ENCODE measurements at places on chromosomes 2 and 18. TPM values are rescaled to one million over a fixed set of nuclear protein-coding genes. Genes with fewer than 3 reads are reported as not detected.

Gene EFR3B
- total RNA-seq: 0.39 TPM

Gene RBBP8
- total RNA-seq: 48.9 TPM

Gene ALPP
- total RNA-seq: 0.45 TPM

DNA sequence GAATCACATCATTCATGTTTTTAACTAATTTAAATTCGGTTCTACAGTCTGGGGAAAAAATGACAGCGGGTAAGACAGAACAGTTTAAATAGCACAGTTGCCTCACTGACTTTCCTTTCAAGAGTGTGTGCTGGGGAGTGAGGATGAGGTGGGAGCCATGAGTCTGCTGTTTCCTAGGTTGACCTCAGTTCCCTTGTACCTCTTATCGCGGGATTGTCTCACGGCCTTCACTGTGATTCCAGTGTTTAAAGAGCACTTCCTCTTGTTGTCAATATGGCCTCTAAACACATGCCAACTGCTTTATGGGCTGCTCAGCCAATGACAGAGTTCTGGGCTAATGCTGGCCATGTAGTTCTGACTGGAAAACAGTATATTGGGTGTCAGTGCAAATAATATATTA lies 41.6 kb upstream of the ALMS1 start:
- H3K27me3 ChIP-seq: peaks cover 10% of the 10 kb centered on the region
- no peaks in the 10 kb centered on the region for H3K36me3 ChIP-seq
- no peak overlapping the region for H3K27ac ChIP-seq
- H3K4me3 ChIP-seq: no peak overlapping the region

- no peaks in the 10 kb centered on the region for H3K36me3 ChIP-seq
- H3K4me3 ChIP-seq: no peak overlapping the region
- DNase-seq: no peak
- H3K27ac ChIP-seq: no peak overlapping the region
- no peaks in the 10 kb centered on the region for H3K27me3 ChIP-seq
These were observed 52.6 kb downstream of the SH2D6 start for GRCh38 chr2:85470850-85471800.

DNA sequence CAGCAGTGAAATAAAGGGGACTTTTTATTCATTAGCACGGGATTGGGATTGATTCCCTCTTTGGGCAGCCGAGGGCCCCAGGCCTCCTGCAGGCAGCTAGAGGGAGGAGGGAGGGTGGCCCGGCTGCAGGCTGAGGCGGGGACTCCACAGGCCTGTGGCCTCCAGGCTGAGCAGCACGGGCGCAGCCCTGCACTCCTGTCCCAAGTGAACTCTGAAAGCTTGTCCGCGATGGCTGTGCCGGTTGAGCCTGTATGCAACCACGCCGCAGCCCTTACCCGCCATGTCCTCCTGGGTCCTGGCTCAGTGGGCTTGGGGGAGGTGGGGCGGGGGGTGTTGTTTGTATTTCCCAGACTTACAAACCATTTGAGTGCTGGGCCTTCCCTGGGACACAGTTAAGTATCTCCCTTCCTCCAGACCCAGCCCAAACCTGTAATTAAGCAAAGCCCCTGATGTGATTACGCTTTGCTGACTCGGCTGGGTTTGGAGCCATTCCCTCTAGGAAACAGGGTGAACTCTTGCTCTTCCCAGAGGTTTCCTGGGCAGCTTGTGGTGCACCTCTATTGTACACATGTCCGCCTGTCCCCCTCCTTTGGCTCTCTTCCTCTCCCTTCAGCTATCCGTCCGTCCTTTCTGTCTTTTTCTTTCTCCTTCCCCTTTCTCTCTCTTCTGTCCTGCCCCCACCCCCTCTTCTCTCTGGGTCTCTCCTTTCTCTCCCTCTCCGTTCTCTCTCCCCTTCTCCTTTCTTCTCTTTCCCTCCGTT lies 5.3 kb downstream of the GLI2 start:
- peaks cover 43% of the 10 kb centered on the region for H3K4me1 ChIP-seq
- no peaks in the 10 kb centered on the region for H3K27me3 ChIP-seq
- no peak overlapping the region for H3K27ac ChIP-seq
- no peak for DNase-seq

DNA sequence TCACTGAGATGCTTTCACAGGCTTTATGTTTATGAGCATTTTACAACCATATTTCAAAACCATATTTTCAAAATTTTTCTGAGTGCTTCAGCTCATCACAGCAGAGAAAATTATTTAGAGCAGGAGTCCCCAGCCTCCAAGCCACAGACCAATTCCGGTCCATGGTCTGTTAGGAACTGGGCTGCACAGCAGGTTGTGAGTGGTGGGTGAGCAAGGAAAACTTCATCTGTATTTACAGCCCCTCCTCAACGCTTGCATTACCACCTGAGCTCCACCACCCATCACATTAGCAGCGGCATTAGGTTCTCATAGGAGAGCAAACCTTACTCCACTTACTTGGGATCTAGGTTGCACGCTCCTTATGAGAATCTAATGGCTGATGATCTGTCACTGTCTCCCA lies 165.6 kb downstream of the SEPTIN10 start:
- peaks cover 21% of the 10 kb centered on the region for H3K4me1 ChIP-seq
- H3K27ac ChIP-seq: peak overlapping the region; percentile 72

DNA sequence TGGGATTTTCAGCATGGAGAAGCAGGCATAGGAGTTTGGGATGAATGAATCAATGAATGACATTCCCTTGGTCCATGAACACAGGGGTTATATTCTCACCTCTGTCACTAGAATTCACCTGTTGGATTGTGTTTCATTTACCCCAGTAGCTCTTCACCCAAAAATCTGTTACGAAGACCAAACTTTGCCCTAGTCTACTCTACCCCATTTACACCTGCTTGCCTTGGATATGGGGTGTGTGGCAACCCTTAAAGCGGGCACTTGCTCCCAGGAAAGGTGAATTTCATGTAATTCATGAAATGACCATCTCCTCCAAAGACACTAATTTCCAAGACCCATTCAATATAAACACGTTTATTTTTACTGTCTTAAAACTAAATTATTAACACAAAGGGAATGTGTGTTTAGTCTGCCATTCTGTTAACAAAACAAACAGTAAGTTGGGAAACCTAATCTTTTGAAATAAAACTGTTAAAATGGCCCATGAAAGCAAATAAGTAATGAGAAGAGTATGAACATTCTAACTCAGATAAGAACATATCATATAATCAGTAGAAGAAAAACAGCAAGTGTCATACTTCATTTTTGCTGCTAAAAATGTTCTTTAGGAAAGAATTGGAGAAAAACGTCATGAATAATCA lies 268.0 kb downstream of the NAPG start:
- no peaks in the 10 kb centered on the region for H3K36me3 ChIP-seq
- no peak overlapping the region for H3K27ac ChIP-seq
- DNase-seq: no peak
- no peak overlapping the region for H3K4me3 ChIP-seq
- peaks cover 8% of the 10 kb centered on the region for H3K4me1 ChIP-seq

DNA sequence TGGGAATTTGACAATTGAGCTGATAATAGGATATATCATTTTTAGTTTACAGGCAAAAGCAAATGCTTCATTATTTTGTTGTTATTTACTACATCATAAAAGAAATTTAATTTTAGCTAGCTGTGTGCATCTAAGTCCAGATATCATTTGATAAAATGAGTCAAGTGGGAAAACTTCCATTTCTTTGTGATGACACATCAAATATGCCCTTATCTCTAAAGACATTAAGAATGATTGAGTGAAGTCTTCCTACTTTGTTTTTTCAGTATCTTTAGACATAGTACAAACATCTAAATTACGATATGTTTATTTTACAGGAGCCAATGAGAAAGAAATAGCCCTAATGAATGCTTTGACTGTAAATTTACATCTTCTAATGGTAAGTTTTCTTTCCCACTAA lies 77.0 kb downstream of the KYNU start:
- no peaks in the 10 kb centered on the region for H3K36me3 ChIP-seq
- DNase-seq: no peak
- no peaks in the 10 kb centered on the region for H3K27me3 ChIP-seq

DNA sequence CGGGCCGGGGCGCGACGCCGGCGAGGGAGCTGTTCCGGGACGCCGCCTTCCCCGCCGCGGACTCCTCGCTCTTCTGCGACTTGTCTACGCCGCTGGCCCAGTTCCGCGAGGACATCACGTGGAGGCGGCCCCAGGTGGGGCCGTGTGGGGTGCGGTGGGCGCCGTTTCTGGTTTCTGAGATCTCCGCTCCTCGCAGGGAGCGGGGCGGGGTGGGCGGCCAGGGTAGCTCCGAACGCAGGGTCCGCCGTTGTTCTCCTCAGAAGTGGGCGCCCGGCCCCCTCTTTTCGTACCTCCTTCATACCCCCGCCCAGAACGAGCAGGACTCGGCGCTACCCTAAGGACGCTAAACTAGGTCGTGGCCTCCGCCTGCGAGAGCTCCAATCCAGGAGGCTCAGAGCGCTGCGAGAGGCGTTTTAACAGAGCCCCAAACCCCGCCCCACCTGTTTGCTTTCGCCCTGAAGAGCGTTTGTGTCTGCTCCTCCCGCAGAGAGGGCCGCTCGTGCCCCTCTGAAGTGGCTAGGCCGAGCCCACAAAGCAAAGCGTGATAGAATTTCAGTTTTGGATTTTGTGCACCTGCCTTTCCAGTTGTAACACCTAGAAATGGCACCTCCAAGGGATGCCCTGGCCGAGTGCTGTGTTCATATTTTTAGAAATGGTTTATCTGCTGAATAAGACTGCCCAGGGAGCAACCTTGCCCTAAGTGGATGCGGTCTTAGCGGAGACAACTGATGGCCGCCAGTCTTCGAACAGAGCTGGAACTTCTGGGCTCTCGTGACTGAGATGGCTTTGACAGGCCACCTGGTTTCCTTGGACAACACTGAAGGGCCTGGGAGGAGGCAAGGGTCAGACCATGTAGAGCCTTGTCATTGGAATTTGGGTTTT lies 626 bp downstream of the CAPN10 start:
- H3K27me3 ChIP-seq: no peaks in the 10 kb centered on the region
- no peak for DNase-seq
- H3K4me1 ChIP-seq: peaks cover 15% of the 10 kb centered on the region

GRCh38 chr2:156191527-156191926 lies 141.0 kb downstream of the NR4A2 start:
- no peak overlapping the region for H3K4me3 ChIP-seq
- no peak overlapping the region for H3K27ac ChIP-seq
- no peaks in the 10 kb centered on the region for H3K36me3 ChIP-seq

DNA sequence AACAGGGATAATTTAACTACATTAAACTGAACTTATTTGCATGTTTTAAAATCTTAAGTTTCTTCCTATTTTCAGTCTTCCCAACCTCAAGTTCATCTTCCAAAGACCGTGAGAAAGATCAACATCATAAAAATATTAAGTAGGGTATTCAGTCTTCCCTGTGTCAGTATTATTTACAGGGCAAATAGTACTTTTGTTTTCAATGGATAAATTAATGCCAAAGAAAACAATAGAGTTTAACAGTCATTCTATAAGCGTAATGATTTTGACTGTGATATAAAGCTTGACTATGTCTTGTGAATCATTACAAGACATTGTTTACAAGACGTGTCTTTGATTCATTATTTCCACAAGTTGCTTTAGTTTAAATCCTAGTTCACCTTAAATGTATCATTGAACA lies 48.0 kb upstream of the NRXN1 start:
- H3K27me3 ChIP-seq: no peaks in the 10 kb centered on the region
- H3K4me3 ChIP-seq: no peak overlapping the region
- DNase-seq: no peak
- H3K36me3 ChIP-seq: no peaks in the 10 kb centered on the region

- no peaks in the 10 kb centered on the region for H3K27me3 ChIP-seq
- no peaks in the 10 kb centered on the region for H3K36me3 ChIP-seq
- no peaks in the 10 kb centered on the region for H3K4me1 ChIP-seq
- H3K27ac ChIP-seq: no peak overlapping the region
These were observed 255.8 kb downstream of the ERBB4 start for GRCh38 chr2:212282671-212283261.

- no peak overlapping the region for H3K4me3 ChIP-seq
- H3K27ac ChIP-seq: no peak overlapping the region
- no peaks in the 10 kb centered on the region for H3K27me3 ChIP-seq
These were observed 798.9 kb upstream of the SALL3 start for GRCh38 chr18:78180741-78181140.

- peak overlapping the region; percentile 32 for H3K27ac ChIP-seq
- no peak for DNase-seq
- peaks cover 15% of the 10 kb centered on the region for H3K36me3 ChIP-seq
- H3K4me3 ChIP-seq: peak overlapping the region; percentile 80
These were observed 136.7 kb downstream of the TMEM247 start for GRCh38 chr2:46615986-46616485.

DNA sequence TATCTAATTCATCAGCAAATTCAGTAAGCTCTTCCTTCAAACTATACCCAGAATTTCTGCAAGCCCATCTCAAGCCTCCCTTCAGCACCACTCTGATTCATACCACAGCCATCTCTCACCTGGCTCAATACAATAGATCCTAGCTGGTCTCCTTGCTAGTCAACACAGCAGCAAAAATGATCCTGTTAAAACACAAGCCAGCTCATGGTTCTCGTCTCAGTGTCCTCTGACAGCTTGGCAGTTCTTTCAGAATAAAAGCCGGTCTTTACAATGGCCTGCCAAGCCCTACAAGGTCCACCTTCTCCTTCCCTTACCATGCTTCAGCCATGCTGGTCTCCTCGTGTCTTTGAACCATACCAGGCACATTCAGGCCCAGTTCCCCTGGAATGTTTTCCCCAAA lies 296.9 kb upstream of the RND3 start:
- no peaks in the 10 kb centered on the region for H3K4me1 ChIP-seq
- no peak overlapping the region for H3K27ac ChIP-seq
- H3K27me3 ChIP-seq: no peaks in the 10 kb centered on the region

DNA sequence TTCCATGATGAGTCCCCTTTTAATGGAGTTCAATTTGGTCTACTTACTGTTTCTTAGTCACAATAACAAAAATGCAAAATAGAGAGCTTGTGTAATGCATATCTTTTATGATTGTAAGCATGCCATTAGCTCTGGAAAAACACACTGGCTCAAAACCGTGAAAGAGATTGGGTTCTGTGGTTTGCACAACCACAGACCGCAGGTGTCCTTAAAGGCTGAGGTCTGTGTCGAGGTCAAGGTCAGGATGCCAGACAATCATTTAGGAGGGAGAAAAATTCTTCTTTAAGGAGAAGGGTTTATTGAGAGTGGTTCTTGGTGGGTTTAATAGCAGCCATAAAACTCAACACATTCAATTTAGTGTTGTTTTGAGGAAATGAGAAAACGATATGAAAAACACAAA lies 487.2 kb downstream of the GALR1 start:
- DNase-seq: no peak
- no peaks in the 10 kb centered on the region for H3K27me3 ChIP-seq
- H3K4me3 ChIP-seq: no peak overlapping the region
